ENCODE measurements at places on chromosomes 5 and 9.

GRCh38 chr9:105168870-105169319 is 75.6 kb upstream of the SLC44A1 start:
- no peak for DNase-seq

DNA sequence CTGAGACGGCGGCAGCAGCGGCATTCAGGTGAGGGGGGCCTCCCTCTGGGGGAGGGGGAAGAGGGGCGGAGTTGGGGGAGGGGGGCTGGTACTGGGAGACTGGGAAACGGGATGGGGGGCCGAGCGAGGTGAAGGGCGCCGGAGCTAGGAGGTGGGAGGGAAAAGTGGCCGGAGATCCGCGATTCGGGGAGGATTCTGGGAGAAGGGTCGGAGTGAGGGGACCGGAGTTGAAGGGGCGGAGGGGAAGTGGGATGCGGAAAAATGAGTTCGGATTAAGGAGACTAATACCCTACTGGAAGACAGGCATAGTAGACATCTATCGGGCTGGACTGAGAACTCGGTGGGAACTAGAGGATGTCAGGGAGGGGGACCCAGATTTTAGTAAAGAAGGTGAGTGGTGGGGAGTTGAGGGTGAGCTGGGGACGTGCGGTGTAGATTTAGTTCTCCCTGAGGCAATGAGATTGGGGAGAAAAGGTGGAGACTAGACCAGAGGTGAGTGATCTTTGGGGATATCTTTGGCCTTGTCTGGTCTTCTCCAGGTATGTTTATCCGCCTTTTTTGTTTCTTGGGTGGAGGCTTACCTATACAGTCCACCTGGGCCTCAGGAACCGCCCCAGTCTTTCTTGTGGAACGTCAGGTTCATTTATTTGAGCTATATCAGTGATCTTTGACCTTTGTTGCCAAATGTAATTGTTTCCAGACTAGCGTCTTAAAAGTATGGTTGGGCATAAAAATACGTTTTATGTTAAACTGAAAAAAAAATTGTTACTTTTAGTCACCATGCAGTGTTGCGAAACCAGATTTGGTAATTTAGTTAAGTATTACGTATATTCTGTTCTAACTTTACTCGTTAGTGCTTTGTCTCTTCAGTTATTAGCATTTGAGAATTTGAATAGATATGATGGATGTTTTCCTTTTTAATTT is 632 bp downstream of the UBAP1 start:
- no peak for DNase-seq

DNA sequence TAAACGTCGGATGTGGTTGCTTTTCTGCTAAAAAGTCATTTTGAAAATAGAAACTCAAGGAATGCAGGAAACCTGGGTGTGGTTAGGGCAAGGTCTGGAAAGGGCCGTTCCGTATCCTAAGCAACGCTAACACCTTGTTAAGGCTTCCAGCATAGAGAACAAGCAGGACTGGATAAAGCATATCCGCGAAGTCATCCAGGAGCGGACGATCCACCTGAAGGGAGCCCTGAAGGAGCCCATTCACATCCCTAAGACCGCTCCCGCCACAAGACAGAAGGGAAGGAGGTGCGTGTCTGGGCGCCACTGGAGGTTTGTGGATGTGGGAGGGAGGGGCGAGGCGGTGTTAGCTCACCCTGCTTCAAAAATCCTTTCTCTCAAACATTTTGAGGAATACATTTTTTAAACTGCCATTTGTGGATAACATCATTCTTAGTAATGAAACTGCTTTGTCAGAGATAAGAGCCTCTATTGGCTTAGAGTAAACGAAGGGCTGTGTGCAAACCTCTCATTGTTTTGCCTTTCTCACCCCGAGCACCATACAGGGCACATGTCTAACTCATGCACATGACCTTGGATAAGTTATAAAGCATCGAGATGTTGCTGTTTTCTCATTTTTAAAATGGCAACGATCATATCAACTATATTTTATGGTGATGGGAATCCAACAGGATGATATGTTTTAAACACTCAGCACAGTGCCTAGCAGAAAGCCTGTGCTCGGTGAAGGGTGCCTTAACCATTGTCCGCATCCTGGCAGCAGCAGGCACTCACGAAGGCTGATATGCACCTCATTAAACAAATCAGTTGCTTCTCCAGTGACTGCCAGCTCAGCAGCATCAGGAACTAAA is 175.7 kb upstream of the OTULINL start:
- DNase-seq: no peak

DNA sequence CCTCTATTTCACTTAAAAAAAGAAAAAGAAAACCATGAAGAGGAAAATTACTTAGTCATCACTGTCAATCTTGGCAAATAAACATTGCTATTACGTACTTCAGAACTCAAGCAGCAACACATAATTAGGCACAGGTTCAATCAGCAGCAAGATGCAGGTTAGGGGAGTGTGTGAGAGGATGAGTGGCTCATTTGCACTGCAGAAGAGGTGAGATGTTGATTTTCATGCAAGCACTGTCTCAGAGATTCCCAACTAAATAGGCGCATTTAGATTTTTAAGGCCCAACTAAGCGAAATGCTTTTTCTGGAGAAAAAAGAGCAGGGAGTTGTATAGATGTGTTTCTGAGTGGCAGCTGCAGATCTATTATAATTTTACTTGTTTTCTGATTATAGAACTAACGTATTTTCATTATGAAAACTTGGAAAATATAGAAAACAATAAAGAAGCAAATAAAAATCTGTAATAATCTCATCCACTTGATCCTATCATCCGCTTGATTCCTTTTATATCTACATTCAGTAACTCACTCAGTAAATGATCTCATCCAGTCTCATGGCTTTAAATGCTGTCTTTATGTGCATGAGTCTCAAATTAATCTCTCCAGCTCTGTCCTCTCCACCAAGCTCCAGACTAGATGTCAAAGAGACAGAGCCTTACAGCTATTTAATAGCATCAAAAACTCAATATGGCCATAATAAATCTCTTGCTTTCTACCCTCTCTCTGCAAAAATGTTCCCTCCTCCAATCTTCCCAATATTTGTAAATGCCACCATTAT is 162.5 kb downstream of the ZNF462 start:
- DNase-seq: no peak

DNA sequence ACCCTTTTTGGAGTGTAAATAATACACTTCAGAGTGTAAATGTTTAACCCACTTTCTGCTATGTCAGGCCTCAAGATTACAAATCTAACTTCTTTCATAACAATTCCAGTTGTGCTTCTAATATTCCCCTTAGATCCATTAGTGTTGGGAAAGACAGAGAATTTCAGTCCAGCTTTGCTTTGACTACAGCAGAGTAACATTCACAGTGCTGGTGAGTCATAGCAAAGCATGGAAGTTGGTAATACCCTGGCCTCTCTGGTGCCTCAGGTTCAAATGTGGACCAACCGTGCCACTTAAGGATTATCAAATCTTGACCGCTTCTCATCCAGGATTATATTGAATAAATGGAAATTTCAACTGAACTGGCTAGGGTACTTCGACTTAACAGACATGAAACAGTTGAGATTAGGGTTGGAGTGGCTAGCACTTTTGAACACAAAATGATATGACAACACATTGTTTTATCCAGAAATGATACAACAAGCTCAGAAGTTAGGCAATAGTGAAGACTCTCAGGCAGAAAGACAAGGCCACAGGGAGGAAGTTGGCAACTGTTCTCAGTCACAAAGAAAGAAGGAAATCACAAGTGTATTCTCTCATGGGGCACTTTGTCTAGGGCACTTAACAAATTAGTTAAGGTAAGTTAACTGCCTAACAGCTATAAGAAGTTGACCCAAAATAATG is 24.4 kb upstream of the RASA1 start:
- DNase-seq: no peak

- no peak for DNase-seq
Measured at GRCh38 chr9:304106-304505, 89.4 kb downstream of the DOCK8 start.

DNA sequence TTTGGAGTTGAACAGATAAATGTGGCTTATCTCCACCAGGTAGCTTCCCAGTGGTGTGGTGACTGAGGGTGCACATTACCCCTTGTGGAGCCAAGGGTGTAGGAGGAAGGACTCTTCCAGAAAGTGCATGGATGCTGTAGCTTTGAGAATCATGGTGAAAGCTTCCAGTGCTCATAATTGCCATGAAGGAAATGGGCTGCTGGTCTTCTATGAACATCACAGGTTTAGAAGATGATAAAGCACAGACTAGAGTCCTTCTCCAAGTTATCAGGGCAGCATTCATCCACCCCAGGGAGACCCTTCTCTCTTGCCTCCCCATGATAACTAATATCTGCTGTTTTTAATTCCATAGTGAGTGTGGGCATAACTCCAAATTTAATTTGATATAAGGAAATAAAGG is 93.4 kb upstream of the CHD1 start:
- no peak for DNase-seq

- no peak for DNase-seq
Measured at GRCh38 chr5:145246961-145247744, 588.0 kb downstream of the PRELID2 start.

DNA sequence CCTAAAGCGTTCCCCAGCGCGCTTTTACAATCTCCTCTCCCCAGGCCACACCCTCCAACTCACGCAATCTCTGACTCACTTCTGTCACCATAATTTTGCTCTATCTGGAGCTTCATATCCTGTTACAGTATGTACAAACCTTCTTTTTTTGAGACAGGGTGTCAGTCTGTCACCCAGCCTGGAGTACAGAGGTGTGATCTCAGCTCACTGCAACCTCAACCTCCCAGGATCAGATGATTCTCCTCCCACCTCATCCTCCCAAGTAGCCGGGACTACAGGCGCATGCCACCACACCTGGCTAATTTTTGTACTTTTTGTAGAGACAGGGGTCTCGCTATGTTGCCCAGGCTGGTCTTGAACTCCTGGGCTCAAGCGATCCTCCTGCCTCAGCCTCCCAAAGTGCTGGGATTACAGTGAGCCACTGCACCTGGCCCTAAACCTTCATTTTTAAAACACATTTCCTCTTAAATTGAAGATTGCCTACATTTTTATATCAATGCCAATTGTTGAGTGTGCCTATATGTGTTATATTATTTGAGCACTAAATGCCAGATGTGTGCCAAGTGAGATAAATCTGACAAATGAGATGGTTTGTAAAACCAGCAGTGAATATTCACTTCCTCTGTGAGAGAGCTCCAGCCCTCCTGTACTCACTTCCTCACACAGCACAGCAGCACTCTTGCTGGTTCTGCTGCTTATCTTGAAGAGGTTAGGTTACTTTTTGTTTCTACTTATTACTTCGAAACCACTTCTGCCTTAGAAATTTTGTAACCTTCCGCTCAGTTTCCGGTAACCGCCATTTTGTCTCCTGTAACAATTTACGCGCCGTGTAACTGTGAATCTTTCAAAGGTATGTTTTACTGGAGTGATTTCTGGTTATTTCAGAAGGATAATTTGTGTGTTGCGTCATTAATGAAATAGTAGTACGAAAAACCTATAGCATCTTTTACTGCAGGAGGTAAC is 57.9 kb downstream of the DOCK8 start:
- DNase-seq: peak; percentile 55

GRCh38 chr9:118271936-118272335 is 567.7 kb downstream of the TLR4 start:
- DNase-seq: no peak

GRCh38 chr9:94534901-94535300 is 20.0 kb upstream of the PCAT7 start:
- DNase-seq: no peak

GRCh38 chr9:115413304-115413703 is 295.3 kb upstream of the TNC start:
- no peak for DNase-seq

GRCh38 chr9:107759009-107759822 is 269.6 kb upstream of the KLF4 start:
- no peak for DNase-seq

GRCh38 chr5:11143456-11144267 is 382.6 kb upstream of the DAP start:
- DNase-seq: no peak

DNA sequence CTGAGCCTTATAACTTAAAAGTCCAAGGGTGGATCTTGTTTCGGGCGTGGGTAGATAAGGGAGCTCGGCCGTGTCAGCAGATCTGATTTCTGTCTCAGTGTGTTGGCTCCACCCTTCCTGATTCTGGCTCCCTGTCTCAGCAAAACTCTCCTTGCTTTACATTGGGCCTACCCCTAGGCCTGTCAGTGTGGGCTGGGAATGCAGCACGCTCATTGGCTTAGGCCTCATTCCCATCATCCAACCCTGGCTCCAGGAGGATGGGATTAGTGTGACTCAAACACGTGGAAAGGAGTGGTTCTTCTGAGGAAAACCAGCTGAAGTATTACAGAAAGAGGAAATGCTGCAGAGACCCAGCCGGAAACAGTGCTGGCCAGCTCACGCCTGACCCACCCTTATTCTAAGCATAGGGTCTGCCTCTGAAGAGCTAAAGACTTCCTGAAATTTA is 59.9 kb downstream of the ZFAND5 start:
- DNase-seq: no peak

GRCh38 chr5:79459626-79460025 is 54.3 kb downstream of the HOMER1 start:
- DNase-seq: no peak

DNA sequence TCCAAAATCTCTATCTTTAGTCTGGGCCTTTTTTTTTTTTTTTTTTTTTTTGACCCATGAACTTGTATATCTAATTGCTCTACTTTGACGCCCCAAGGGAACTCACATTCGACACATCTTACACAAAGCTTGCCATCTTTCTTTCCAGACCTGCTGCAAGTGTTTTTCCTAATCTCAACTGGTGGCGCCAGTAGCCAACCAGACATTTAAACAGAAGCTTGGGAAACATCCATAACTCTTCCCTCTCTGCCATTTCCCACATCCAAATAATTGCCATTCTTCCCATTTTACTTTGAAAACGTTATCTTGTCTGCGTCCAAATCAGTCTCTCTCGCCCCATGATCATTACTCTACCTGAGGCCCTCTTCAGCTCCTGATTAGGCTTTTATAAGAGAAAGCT is 130.9 kb downstream of the PAPPA start:
- no peak for DNase-seq

- no peak for DNase-seq
Measured at GRCh38 chr5:135386886-135387628, 12.0 kb downstream of the MACROH2A1 start.

- no peak for DNase-seq
Measured at GRCh38 chr9:89777544-89777943, 172.7 kb downstream of the GADD45G start.
